ENCODE measurements at places on chromosomes 2 and 18.

DNA sequence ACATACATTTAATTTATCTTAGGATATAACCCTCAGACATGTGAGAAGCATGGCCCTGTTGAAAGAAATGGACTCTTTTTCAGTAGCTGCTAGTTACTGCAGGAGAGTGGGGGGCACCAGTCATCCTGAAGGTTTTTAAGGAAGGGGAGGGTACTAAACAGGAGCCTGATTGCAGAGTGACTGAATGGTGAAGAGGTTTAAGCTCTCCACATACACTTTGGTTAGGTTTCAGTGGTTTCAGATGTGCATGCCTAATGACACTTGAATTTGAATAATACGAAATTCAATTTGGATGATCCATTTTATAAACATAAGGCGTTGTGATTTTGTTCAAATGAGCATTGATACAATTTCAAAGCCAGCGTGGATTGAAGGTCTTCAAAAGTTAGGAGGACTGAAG, 10.9 kb upstream of the FAM237A start:
- no peak for DNase-seq

DNA sequence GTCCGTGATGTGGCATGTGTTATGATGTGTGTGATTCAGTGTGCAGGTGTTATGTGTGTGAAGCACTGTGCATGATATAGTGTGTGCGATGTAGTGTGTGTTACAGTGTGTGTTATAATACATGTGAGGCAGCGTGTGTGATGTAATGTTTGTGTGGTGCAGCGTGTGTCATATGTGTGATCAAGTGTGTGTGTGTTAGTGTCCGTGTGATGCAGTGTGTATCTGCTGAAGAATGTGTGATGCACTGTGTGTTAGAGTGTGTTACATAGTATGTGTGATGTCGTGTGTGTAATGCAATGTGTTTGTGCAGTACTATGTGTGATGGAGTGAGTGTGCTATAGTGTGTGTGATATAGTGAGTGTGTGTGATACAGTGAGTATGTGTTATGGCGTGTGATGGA, 182.8 kb upstream of the SOX11 start:
- DNase-seq: no peak

GRCh38 chr18:26227051-26227670, 916 bp downstream of the TAF4B start:
- DNase-seq: no peak

- DNase-seq: peak; percentile 30
Observed at GRCh38 chr2:134122610-134123009, 131.3 kb upstream of the MGAT5 start.

DNA sequence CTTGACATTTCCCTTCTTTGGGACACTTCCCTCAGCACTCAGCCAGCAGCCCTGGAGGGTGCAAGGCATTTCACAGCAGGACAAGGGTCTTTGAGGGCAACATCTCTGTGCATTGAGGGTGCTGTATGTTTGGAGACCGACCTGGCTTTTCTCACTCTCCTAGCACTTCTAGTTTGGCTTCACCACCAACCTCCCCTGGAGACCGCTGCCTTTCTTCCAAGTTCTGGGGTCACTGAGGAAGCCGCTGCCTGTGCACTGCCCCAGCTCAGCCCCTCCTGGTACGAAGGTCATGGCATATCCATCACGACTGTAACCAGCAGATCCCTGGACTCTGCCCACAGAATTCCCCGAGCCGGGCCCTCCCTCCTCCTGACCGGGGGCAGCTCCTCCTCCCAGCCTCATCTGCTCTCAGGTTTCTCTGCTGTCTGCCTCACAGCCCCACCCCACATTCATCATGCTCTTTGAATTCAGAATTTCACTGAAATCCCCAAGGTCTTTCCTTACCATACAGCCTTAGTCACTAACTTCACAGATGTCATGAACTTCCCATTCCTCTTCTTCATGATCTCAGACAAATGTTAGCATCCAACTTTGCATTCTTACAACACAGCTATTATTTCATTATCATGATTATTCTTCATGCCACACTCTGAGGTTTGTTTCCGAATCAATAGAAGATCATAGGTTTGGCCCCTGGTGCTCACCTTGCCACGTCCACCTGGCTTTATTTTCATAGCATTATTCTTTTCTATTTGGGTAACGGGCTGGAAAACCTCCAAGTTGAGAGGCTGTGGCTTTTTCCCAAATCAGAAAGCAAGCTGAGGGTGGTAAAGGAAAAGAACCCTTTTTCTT, 113.0 kb upstream of the COPS8 start:
- no peak for DNase-seq
